Activated gamma-delta T cell treated with Interleukin-2 at 50 U/mL for 16 hours (primary cell): ENCODE measurements at places on chromosomes 1 and 21.

- peak; percentile 41 for DNase-seq
These were observed 9.6 kb downstream of the ZBTB17 start for GRCh38 chr1:15966081-15966955.

GRCh38 chr1:76086597-76086996, 12.1 kb downstream of the ST6GALNAC3 start:
- DNase-seq = no peak

DNA sequence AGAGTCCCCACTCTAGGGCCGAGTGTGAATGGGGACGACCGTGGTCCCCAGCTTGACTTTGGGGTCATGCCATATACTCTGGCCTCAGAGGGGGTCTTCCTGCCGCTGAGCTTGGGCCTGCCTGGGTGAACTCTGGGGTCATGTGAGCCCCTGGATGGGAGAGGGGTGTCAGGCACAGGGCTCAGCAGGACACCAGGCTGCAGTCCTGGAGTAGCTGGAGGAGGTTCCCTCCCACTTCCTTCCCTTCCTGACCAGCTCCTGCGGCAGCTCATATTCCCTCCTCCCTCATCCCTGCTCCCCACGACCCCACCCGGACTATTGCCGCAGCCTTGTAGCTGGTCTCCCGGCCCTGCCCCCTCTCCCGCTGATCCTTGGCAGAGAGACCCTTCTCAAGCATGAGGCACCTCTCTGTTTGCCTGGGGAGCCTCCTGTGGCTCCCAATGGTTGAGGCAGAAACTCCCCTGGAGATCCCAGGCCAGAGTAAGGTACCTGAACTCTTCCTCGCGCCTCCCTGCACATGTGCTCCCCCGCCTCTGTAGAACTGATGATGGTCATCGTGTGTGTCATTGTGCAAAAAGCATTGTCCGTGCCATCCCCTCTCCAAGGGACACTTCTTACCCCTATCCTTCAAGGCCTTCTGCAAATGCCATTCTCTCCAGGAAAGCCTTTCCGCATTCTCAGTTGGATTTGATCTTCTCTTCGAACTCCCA, 1.8 kb downstream of the TNFRSF1B start:
- DNase-seq = no peak

DNA sequence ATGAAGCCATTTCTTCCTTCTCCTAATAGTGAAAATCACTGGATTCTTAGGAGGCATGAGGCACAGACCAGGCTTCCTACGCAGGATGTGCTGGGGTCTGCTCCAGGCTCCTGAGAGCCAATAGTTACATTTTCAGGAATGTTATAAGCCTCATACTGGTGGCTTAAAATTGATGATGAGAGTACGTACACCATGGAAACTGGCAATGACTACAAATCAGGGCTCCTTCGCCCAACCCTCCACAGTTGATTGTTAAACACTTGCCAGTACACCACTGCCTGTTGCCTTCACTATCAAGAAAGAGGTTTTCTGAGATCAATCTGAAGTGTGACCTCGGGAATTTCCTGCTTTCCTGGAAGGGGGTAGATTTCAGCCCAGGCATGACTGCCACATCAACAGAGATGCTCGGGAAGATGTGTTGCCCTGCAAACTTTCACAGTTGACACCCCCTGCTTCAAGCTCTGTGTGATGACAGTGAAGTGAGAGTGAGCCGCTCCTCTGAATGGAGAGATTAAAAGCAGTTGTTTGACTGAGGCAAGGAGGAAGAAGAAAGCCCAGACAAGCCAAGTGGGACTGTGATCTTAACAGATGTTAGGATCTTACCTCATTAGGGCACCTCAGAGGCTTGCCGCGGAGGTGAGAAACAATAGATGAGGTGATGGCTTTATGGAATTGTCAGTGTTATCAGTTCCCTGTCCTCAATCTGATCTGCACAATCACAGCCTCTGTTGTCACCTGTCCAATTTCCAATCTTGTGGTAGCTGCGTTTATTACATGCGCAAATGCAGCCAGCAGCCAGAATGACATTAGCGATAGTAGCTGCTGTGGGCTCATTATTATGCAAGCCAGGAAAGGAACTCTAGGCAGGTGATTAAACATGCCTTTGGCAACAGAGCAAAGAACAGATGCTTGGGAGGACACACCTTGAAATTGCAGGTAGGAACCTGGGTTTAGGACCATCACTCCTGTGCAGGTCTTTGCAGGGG, 277.3 kb downstream of the KAZN start:
- no peak for DNase-seq

GRCh38 chr21:14046401-14046800, 164.4 kb downstream of the LIPI start:
- no peak for DNase-seq

- DNase-seq = no peak
These were observed 32.4 kb downstream of the ZBTB17 start for GRCh38 chr1:15943328-15943991.

- DNase-seq = no peak
These were observed 2.7 kb downstream of the CAMK2N1 start for GRCh38 chr1:20483098-20483832.

GRCh38 chr1:172357753-172358385, 62.6 kb upstream of the C1orf105 start:
- DNase-seq = no peak

DNA sequence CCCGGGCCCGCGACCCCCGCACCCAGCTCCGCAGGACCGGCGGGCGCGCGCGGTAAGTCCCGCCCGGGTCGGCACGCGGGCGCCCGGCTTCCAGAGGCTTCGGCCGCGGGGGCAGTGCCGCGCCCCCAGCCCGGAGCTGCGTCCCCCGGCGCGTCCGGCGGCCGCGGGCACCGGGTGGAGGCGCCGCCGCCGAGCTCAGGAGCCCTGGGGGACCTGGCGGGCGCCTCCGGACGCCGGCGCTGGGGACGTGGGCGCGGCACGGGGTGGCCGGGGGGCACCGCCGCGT, 227 bp downstream of the NBL1 start:
- DNase-seq = no peak

- no peak for DNase-seq
These were observed 47.8 kb downstream of the ACTL8 start for GRCh38 chr1:17802945-17803344.
